LNCaP clone FGC (cell line): ENCODE measurements at places on chromosomes 5 and 9.

DNA sequence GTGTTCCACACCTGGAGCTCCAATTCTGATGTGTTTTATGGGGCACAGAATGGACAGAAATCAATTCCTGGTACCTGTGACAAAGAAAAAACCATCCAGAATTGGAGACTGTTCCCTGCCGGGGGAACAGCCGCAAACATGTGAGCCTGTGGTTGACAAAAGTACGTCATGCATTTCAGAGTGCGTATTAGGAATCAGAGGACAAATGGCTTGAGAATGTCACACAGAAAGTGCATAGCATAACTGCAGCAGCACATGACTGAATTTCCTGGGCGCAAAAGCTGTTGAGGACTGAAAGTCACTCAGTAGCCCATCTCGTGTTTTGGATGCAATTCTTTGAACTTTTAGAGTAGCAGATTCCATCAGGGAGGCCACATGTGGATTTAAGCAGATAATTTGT lies 85.1 kb downstream of the TRIO start:
- DNase-seq = peak; percentile 59

GRCh38 chr9:8539681-8540197 lies 740.2 kb upstream of the DMAC1 start:
- no peak for DNase-seq

GRCh38 chr5:127396490-127397155 lies 106.0 kb downstream of the MEGF10 start:
- no peak for DNase-seq

DNA sequence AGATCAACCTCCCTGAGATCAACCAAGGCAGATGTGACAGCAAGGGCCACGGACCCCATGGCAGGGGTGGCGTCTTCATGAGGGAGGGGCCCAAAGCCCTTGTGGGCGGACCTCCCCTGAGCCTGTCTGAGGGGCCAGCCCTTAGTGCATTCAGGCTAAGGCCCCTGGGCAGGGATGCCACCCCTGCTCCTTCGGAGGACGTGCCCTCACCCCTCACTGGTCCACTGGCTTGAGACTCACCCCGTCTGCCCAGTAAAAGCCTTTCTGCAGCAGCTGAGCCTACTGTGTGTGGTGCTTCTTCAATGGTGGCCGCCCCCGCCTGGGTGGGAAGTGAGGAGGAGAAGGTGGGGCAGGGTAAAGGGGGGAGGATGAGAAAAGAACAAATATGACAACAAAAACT lies 8.3 kb downstream of the GPX3 start:
- DNase-seq = no peak
